Stimulated activated CD4-positive, alpha-beta T cell treated with anti-CD3 and anti-CD28 coated beads, Interleukin-15, amount 100 ng/mL, for 24 hours (primary cell): ENCODE measurements at places on chromosomes 2 and 18.
A peak's percentile ranks its signal among the peaks of the same experiment; 100 is the strongest.

DNA sequence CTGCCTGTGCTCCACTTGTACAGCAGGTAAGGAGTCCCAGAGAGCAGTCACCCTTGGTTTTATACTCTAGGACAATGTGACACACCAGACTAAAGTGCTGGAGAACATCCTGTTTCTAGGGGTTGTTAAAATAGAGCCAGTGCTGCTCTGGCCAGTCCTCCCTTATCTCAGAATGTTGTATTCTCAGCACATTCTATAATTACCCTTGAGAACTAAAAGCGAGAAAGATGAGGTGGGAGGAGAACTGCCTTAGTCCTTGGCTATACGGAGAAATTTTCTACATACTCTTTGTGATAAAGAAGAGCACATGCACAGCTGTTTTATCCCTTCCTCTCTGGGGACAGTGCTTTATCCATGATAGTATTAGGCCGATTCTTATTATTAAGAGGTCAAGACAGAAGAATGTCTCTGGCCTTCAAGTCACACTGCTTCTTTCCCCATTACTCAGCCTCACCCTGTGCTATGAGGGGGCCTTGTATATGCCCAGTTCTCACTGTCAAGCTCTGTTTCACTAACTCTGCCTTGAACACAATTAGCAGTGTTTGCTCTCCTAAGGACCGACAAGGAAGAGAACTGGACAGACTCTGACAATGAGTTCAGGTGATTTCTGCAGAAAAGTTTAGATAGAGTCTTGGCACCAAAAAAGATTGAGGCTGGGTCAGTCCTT is 385.8 kb downstream of the TRIB2 start:
- no peak for DNase-seq

DNA sequence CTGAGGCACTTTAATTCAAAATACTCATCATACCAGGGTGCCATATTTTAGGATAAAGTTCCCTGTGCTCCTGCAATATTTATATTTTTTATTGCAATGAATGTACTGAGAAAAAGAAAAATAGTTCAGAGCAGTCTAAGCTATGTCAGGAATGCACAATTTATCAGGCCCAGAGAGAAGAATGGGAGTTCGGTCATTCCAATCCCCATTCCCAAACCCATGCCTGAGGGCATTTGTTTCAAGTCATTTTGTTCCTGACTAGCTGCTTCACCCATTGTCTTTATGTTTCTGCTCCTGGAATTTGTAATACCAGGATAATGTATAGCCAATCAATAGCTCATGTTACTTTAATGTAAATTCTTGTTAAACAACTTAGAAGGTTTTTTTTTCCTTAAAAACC is 24.4 kb upstream of the FTCDNL1 start:
- no peak for DNase-seq

- DNase-seq = no peak
These were observed 56.0 kb upstream of the RBM44 start for GRCh38 chr2:237742614-237743013.

- no peak for DNase-seq
These were observed 9.3 kb upstream of the CD226 start for GRCh38 chr18:69956665-69957620.

GRCh38 chr2:160387558-160388262 is 105.9 kb downstream of the RBMS1 start:
- DNase-seq = no peak

- no peak for DNase-seq
These were observed 87.1 kb downstream of the ACKR3 start for GRCh38 chr2:236656721-236657120.

DNA sequence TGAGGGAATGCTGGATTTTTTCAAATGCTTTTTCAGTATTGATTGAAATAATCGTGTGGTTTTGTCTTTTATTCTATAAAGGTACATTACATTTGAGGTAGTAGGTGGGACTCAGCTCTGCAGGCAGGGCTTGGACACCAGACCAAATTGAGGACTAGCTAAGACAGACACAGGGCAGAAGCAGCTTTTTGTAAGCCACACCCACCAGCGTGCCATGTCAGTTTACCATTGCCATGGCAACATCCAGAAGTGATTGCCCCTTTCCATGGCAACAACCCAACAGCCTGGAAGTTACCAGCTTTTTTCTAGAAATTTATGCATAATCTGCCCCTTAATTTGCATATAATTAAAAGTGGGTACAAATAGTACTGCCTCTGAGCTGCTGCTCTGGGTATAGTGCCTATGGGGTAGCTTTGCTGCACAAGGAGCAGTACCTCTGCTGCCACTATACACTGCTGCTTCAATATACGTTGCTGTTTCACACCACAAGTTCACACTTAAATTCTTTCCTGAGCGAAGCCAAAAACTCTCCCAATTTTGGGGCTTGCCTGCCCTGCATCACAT is 23.6 kb upstream of the VWA3B start:
- DNase-seq = no peak

DNA sequence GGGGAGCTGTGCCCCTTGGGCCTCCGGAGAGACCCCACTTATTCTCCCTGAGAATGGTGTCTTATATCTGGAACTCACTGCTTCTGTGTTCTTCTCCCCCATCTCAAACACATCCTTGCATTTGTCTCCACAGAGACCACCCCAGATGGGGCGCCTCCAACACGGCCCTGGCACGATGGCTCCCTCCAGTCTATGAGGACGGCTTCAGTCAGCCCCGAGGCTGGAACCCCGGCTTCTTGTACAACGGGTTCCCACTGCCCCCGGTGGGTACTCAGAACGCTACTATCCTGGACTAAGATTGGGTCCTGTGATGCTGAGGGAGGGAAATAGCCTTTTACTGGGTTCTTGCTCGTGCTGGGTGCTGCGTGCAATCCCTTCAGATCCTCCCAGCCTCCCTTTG is 40.3 kb downstream of the TPO start:
- DNase-seq = no peak

GRCh38 chr2:173750353-173750801 is 214.8 kb downstream of the SP3 start:
- no peak for DNase-seq

GRCh38 chr2:152370783-152371182 is 35.8 kb downstream of the FMNL2 start:
- no peak for DNase-seq

DNA sequence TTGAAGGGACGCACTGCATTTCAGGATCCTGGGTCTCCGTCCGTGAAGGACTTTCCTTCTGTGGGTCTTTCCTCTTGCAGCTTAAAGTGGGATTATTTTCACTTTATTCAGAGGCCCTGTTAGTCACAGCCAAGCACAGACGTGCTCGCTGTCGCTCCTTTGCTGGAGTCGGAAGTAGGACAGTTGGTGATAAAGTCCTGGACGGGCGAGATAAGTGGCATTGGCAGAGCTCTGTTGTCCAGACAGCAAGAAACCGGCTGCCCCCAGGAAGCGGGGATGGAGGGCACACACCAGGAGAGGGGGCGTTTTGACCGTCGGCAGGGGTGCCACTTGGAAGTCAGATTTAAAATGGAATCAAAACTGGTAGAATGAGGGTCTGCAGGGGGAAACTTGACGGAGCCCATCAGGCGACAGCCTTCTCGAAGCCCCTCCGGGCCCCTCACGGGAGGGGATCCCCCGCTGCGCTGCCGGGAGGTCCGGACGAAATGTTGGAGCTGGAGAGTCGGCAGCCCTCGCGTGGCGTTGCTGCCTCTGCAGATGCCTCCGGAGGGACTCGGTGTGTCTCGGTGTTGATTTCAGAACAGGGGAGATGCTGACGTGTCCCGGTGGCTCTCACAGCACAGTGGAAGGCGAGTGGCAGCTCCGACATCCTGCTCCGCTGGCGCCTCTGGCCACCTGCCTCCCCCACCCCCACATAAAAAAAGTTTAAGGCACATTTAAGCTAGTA is 124.2 kb downstream of the NFATC1 start:
- DNase-seq = peak; percentile 76

DNA sequence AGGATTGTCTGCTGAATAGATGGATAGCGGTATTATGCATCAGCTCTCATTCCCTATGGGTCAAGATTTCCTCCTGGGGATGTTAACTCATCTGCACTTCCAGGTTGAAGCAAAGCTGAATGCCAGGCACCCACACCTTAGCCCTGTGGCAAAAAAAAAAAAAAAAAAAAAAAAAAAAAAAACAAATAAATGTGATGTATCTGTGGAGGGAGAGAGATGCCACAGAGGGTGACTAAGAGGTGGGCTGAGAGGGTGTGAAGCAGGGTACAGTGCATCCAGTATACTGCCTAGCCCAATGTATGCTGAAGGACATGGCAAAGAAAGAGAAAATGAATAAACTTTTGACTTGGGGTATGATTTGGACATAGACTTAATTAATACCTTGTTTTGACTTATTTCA is 91.4 kb downstream of the COPS8 start:
- no peak for DNase-seq
